Stimulated activated CD4-positive, alpha-beta T cell treated with anti-CD3 and anti-CD28 coated beads, Interleukin-15, amount 100 ng/mL, for 48 hours (primary cell): ENCODE measurements at places on chromosomes 16 and 17.
A peak's percentile ranks its signal among the peaks of the same experiment; 100 is the strongest.

DNA sequence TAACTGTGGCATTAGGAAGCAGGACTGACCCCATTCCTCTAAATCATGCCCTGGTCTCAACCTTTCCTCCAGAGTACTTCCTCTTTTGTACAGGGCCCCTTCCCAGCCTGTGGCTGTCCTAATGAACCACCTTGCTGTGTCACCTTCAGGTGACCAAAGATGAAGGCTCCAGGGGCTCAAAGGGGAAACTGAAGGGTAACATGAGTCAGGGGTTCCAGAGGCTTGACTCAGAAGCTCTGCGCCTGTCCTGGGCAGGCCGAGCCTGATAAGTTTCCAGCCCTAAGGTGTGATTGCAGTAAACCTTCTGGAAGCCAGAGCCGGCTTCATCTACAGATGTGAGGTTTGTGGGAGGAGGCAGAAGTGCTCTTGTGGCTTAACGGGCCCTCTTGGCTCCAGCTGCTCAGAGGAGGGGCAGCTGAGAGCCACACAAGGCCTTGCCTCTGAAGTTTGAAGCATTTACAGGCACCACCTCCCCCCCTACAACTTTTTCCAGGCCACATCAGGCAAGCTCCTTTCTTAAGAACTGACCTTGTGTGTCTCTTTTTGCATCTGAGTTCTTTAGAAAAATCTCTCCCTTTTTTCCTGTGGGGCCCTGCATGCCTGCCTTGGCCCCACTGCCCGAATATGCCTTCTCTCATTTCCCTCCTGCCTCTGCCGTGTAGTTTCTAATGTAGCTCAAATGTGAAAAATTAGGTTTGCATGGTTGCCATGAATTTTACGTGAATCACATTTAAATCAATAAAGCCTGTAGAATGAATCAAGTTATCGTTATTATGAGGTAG is 149.9 kb downstream of the CLEC16A start:
- peak; percentile 77 for DNase-seq

DNA sequence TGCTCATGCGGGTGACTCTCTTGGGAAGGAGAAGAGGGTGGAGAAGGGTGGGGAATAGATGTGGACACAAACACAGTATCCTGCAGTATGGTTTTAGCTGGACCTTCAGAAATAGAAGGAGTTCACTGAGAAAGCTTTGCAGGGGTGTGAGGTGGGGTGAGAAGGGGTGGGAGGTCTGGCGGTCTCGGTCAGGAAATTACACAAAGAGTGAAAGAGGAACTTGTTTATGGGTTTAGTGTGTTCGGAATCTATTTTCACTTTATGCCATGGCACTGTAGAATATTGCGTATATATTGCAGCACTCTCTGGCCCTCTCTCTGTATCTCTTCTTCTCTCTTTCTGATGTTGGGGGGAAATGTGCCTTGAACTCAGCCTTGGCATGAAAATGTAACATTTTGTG is 148.2 kb upstream of the GOT2 start:
- DNase-seq = no peak

- no peak for DNase-seq
Observed at GRCh38 chr16:10098991-10099390, 83.2 kb downstream of the GRIN2A start.

GRCh38 chr17:55772086-55772485 is 21.2 kb downstream of the PCTP start:
- DNase-seq = no peak

GRCh38 chr16:4049031-4049430 is 67.2 kb downstream of the ADCY9 start:
- no peak for DNase-seq

DNA sequence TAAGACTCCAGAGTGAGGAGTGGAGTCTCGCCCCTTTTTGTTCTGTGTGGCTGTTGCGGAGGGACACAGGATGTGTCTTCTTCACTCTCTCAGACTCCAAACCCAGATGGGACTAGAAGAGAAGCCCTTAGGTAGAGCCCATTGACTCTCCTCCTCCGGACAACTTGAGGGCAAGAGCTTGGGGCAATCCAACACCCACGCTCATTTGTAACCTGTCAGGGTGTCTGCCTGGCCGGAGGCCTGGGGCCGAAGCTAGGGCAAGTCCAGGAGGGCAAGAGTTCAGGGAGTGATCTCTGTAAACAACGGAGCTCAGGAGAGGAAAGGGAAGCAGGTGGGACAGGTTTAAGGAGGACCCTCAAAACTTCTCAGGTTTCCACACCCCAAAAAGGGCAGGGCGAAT is 1.4 kb upstream of the HOXB1 start:
- DNase-seq = no peak

GRCh38 chr17:74515941-74516340 is 15.3 kb downstream of the CD300LB start:
- no peak for DNase-seq

GRCh38 chr17:82477934-82478333 is 19.4 kb downstream of the NARF start:
- DNase-seq = no peak

GRCh38 chr17:47733674-47734410 is 806 bp downstream of the TBX21 start:
- no peak for DNase-seq

- no peak for DNase-seq
Observed at GRCh38 chr16:54647216-54647615, 283.4 kb upstream of the IRX5 start.

DNA sequence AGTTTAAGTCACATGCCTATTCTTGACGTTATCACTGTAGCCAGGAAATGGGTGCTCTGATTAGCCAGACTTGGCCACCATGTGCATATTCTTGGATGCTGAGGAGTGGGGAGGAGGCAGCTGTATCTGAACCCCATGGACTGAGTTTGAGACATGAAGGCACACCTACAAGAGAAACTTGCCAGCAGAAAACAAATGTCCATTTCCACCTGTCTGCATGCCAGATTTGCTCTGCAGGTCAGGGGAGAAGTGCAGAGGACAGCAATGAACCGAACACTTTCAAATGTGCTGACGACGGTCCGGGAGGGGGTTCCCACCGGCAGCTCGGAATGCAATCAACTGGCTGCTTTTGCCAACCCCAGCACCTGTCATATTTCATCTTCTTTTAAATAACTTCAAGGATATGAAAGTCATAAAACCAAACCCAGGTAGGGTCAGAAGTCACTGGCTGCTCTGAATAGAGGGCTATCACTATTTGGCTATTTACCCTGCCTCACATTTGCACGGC is 287.8 kb upstream of the N4BP1 start:
- DNase-seq = no peak

GRCh38 chr16:89453501-89454321 is 36.6 kb downstream of the ANKRD11 start:
- no peak for DNase-seq

GRCh38 chr17:45437465-45438283 is 5.0 kb upstream of the ARHGAP27 start:
- DNase-seq = no peak

GRCh38 chr17:27564463-27564862 is 66.5 kb upstream of the LGALS9 start:
- no peak for DNase-seq

- DNase-seq = no peak
Observed at GRCh38 chr17:4332296-4332970, 34.0 kb downstream of the UBE2G1 start.

GRCh38 chr16:59469266-59469665 is 735.1 kb upstream of the GOT2 start:
- DNase-seq = no peak

- no peak for DNase-seq
Observed at GRCh38 chr16:88769617-88770460, 15.2 kb downstream of the PIEZO1 start.

- no peak for DNase-seq
Observed at GRCh38 chr17:13027246-13027645, 9.4 kb upstream of the ELAC2 start.

GRCh38 chr17:41571561-41572434 is at the start of gene KRT9:
Gene KRT9, minus strand, starts transcription at chr17:41572059. Its CDS starts 67 bp downstream, at chr17:41571992.
- no peak for DNase-seq

DNA sequence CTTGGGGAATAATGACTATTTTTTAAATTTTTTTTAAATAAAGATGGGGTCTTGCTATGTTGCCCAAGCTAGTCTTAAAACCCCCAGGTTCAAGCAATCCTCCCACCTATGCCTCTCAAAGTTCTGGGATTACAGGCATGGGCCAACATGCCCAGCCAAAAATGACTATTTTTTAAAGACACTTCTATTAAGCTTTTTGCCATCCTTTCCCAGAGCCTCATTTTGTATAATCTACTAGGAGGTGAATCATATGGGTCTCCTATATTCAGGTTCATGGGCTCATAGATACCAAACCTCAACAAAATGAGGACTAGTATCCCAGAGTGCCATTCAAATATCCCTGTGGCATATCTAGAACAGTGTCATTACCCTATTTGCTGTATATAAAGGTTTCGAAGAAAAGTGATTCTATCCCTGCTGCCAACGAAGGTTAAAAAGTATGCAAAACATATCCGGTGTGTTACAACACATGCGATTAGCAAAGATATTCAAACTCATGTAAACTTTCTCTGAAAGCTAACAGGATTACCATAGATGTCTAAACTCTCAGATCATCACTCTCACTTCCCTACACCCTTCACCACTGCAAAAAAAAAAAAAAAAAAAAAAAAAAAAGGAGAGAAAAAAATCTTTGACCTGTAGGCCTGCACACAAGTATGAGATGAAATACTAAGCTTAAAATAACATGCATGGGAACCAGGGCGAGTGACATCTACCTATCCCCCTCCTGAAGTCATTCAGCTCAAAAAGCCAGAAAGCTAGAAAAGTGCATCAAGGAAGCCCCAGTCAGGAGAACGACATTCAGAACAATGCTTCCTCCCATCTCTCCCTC is 23.5 kb downstream of the XPO6 start:
- DNase-seq = no peak

DNA sequence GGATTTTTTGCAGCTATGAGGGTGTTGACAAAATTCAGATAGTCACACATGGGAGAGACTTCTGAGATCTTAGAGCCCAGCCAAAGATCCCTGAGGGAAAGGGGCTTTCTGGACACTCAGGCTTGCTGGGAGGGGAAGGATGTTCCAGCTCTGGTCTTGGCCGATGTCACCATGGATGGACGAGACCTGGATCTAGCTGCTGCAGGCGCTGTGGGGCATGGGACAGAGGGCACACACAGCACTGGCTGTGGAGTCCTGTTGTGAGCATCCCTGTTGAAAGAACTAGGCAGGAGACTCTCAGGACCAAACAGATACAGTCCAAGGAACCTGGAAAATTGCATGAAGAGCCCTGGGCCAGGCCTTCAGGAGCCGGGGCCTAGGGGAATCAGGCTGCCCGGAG is 80.1 kb upstream of the SDK2 start:
- no peak for DNase-seq

- no peak for DNase-seq
Observed at GRCh38 chr16:87661561-87661960, 59.3 kb downstream of the JPH3 start.

- no peak for DNase-seq
Observed at GRCh38 chr16:2779151-2779920, 2.3 kb upstream of the ELOB start.

DNA sequence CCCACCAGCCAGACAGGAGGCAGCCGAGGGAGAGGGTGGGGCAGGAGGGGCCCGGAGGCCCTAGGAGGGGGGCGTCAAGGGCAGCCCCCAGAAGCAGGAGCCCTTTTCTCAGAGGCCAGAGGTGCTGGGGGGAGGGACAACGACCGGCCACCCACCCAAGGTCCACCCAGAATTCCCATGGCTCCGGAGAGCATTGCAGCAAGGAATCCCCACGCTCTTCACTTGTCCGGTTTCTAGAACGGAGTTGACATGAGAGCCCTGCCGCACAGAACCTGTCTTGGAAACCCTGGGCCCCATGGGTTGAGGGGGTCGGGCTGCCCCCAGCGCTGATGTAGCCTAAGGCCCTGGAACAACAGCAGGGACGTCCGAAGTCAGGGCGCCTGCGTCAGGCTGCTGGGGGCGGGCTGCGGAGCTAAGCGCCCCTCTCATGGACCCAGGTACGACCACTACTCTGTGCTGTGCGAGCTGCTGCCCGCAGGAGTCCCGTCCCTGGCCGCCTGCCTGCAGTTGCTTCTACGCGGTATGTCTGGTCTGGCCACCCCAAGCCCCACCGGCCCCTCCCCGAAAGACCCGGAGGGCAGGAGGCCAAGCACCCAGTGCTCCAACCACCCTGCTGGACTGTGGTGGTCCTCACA is 11.2 kb downstream of the CYBC1 start:
- DNase-seq = no peak

GRCh38 chr16:27977966-27978365 is 85.5 kb downstream of the GSG1L start:
- DNase-seq = no peak

DNA sequence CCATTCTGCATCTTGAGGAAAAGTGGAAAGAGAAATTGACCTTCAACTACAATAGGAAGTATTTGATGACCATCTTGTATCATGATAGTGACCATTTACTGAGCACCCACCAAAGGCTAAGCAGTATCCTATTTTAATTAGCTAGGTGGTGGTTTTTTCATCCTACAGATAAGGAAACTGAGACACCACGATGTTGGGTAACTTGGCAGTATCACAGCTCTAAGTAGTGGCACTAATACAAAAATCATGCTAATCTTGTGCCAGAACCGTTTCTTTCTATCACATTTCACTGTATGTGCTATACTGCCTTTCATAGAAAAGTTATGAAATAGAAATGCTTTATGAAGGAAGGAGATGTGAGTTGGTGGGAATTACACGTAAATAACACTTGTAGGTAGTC is 2.3 kb downstream of the EVI2B start:
- DNase-seq = no peak

GRCh38 chr17:81976332-81977210 is 858 bp upstream of the ASPSCR1 start:
- no peak for DNase-seq

- peak; percentile 57 for DNase-seq
Observed at GRCh38 chr17:44209786-44210341, 9.6 kb downstream of the UBTF start.

DNA sequence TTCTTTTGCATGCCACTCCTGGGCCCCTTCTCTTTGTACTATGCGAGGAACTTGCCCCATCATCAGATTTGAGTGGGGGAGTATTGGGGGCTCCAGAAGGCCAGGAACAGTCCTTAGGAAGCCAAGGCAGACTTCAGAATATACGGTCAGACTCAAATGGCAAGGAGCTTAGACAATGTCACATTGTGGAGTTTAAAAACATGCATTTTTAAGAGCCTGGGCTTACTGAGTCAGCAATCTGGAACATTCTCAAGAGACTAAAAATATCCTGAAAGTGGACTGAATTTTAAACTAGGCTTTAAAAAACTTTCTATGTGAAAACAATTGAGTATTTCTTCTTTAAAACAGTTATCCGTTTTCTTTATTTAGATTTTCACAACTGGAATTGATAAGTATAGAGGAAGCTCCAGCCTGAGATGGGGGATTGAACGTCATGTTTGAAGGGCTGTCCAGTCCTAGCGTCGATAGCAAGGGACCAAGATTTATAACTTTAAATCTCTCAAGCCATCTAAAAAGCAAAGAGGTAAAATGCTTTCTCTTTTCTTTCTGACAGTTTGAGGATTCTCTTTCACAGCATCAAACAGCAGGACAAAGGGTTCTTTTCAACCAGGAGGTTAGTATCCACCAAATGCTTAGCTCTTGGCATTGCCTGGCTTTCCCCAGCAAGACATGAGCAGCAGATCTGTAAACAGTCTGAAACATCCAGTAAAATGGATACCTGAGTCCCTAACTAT is 45.8 kb upstream of the CDRT4 start:
- DNase-seq = no peak
